ENCODE measurements at places on chromosomes 3 and 15.
A peak's percentile ranks its signal among the peaks of the same experiment; 100 is the strongest.

DNA sequence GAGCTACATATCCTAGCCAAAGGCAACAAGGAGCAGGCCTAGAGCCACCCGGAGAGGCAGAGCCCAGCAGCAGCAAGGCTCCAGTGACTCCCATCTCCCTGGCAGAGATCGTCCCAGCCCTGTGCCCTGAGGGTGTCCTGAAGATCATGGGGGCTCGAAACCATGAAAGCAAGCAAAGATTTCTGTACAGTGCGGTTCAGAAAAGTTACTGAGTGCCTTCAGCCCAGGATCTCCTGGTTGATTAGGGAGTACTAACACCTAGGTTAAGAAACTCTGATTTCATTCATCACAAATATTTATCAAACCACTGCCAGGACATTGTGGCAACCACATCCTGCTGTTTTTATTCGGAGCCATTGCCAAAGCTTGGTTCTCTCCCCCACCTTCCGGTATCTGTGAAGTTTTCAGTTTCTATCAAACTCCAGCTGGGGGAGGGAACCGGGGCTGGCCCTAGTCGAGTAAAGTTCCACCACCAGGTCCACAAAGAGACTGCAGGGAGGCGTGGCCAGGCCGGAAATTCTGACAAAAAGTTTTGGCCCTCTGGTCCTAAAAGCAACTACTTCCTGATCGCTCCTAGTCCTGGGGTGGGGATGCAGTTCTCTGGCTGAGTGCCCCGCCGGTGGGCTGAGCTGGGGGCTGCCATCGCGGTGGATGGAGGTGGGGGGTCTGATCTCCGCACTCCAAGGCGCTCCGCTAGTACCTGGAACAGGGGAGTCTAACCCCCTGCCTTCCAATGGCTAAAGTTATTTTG lies 1.2 kb downstream of the RAB43 start:
- DNase-seq, result peak; percentile 82

- no peak for DNase-seq
These were observed 353.8 kb downstream of the NAALADL2 start for GRCh38 chr3:175212896-175213295.

- no peak for DNase-seq
These were observed 87.8 kb downstream of the SEC22A start for GRCh38 chr3:123289391-123290106.

- no peak for DNase-seq
These were observed 514.0 kb downstream of the OCA2 start for GRCh38 chr15:27585041-27585640.

DNA sequence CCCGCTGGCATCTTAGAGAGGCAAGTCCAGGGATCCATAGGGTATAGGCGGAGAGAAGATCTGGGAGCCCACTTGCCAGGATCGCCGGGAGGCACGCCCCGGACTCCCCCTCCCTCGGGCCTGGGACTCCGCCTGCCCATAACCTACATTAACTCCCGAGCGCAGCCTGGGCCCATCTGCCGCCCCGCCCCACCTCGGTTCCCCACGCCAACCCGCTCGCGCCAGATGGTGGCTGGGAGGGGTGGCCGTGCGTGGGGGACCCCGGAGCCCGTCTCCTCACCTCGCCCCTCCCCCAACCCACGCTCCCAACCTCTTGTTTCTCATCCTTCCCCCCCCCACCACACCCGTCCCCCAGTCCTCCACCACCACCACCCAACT lies 1.7 kb upstream of the DLL4 start:
- DNase-seq, result no peak

- no peak for DNase-seq
These were observed 11.4 kb upstream of the PRR20G start for GRCh38 chr3:127299276-127299675.

DNA sequence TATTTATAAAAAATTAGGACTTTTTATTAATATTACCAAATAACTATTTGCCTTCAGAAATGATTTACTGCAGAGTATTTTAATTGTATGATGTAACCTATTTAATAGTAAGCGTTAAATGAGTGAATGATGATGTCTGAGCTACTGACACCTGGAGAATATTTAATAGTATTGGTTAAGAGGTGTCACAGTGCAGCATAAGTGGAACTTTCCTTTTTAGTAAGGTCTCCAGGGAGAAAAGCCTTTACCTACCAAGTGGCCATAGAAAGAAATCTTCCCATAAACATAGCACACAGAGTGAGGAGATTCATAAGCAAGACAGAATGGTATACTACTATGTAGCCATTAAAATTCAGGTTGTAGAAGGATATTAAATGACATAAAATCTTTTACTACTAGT lies 441.7 kb downstream of the TBL1XR1 start:
- DNase-seq, result no peak

GRCh38 chr3:151891721-151892120 lies 18.3 kb downstream of the SUCNR1 start:
- DNase-seq, result no peak

GRCh38 chr3:146247911-146248310 lies 3.0 kb downstream of the PLSCR4 start:
- no peak for DNase-seq

DNA sequence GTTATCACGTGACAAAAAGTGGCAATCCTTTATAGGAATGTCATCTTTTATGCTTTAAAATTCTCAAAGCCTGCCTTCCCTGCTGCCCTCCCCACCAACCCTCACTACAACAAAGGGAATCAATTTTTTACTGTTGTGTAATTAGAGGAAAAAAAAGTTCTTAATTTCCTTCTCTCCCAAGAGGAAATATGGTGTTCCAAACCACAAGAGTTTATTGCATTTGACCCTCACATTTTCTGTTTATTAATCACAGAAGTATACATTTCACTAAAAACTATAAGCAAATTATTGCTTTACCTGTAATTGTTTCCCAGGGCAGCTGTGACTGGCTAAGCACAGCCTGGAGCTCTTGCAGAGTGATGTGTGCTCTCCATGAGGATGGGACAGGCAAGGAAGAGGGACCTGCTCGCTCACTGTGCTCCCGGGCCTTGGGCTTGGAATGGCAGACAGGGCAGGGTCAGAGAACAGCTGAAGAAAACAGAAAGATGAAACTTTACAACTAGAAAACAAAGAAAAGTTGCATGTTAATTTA lies 31.3 kb upstream of the ATP10A start:
- no peak for DNase-seq

GRCh38 chr3:9193633-9194195 lies 55.7 kb downstream of the SRGAP3 start:
- no peak for DNase-seq

GRCh38 chr3:155629056-155629455 lies 115.8 kb downstream of the PLCH1 start:
- no peak for DNase-seq

DNA sequence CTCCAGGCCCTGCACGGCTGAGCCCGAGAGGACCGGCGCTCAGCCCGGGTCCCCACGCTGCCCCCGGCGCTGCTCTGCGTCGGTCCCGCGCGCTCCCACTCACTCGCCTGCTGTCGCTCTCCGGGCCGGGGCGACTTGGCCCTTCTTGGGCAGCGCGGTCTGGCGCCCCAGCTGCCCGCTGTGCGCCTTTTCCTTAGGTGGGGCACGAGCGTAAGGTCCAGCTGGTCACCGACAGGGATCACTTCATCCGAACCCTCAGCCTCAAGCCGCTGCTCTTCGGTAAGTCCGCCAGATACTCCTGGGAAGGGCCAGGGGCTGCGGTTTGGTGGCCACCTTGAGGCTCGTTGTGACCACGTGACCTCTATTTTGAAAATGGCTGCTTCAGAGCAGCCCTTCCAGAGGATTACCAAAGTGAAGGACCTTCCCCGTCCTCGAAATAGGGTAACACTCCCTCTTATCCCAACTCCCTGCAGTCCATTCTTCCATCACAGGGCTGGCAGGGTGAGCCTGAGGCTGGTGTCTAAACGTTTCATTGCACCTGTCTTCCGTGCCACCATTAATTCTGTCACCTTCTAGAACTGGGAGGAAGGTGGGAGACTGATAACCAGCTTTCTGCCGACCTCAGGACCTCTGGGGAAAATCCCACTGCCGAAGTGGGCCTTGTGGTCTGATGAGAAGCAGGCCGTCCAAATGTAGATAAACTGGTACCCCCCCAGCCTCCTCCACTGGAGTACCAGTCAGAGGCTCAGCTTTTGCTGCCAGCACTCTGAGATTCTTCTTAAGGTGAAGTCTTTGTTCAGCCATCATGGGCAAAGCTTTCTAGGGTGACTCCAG lies 812 bp downstream of the P4HTM start:
- no peak for DNase-seq

GRCh38 chr15:77696871-77697270 lies 64.2 kb upstream of the LINGO1 start:
- no peak for DNase-seq

GRCh38 chr3:159892801-159893200 lies 95.8 kb upstream of the IL12A start:
- DNase-seq, result no peak

DNA sequence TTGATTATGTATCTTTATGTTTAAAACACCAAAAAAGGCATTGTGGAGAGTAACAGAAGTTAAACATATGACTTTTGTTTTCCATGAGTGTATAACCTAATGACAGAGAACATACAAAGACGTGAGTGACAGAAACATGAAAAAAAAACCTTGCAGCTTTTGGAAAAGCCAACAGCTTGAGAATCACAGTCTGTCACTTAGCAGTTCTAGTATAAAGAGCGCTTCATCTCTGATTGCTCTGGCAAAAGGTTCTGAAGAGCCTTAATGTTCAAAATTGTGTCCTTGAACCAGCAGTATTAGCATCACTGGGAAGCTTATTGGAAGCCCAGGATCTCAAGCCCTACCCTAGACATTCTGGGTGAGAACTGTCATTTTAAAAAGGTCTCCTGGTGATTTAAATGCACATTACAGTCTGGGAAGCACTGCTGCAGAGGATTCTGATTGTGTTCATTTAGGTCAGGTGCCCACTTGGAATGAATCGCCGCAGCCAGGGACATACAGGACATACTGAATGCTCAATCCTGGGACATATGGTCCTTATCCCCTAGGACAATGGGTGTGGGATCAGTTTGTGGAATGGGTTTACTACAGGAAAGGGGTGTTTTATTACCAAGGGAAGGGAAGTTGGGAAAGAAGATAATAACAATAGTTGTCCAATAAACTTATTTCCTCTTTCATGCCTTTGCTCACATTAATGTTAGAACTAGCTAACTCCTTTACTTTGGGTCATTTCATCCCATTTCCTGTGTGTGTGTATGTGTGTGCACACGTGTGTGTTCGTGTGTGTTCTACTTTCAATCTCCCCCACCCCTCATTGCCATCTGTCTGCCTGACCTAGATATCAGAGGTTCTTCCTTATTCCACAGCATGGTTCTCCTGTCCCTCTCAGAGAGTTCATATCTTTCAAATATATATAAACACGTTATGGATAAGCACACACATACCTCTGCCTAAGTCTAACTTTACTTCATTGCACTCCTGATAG lies 55.0 kb downstream of the LRRC49 start:
- DNase-seq, result no peak

- no peak for DNase-seq
These were observed 117.6 kb upstream of the ROBO1 start for GRCh38 chr3:79885407-79885806.

DNA sequence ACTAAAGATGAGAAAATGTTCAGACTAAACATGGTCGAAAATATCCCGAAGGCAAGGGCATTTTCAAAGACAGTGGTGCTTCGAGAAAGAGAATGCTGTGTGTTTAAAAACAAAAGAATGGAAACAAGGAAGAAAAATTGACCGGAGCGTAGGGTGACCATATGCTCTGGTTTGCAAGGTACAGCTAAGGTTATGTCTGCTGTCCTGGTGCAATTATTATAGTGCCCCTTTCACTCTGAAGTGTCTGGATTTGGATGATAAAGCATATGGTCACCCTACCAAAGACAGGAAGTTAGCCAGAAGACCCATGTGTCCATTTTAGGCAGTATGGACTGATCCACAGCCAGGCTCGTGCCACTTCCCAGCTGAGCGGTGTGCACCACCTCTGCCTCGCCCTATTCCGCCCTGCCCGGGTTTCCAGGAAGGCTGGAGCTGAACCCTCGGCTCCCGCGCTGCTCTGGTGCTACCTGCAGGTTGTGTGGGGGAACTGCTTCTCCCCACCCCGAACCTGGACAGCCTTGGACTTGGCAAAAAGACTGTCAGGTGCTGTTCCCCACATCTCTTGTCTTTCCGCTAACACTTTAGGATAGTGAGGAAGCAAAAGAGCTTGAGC lies 25.2 kb downstream of the GOLGA6D start:
- DNase-seq, result peak; percentile 10

GRCh38 chr15:75924576-75924975 lies 20.9 kb downstream of the FBXO22 start:
- DNase-seq, result no peak

GRCh38 chr3:135456108-135456790 lies 509.3 kb upstream of the PPP2R3A start:
- no peak for DNase-seq

- DNase-seq, result no peak
These were observed 36.2 kb downstream of the GABRB3 start for GRCh38 chr15:26736502-26737248.

GRCh38 chr15:62950462-62950931 lies 92.0 kb upstream of the TPM1 start:
- no peak for DNase-seq

GRCh38 chr15:71237456-71238188 lies 122.4 kb downstream of the THSD4 start:
- DNase-seq, result no peak

GRCh38 chr3:56851966-56852884 lies 50.5 kb upstream of the ARHGEF3 start:
- DNase-seq, result no peak

DNA sequence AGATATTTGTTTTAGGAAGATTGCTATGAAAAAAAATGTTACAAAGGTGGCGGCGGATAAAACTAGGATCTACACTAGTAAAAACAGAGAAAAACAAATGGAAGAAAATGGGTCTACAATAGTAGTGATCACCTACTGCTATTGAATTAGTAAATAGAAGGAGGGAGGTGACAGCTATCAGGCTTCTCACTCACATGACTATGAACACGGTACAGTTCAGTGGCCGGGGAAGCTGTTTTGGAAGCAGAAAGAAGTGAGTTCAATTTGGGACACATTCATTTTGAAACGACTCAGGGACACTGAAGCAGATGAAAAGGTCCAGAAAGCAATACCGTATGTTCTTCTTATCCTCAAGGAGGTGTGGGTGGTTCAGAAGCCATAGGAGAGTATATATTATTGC lies 138.3 kb downstream of the GSK3B start:
- no peak for DNase-seq

GRCh38 chr15:68057034-68057433 lies 2.9 kb downstream of the PIAS1 start:
- DNase-seq, result no peak

GRCh38 chr3:98188545-98188944 lies 22.0 kb downstream of the OR5H15 start:
- no peak for DNase-seq

GRCh38 chr3:30347679-30348216 lies 258.7 kb upstream of the TGFBR2 start:
- DNase-seq, result no peak

DNA sequence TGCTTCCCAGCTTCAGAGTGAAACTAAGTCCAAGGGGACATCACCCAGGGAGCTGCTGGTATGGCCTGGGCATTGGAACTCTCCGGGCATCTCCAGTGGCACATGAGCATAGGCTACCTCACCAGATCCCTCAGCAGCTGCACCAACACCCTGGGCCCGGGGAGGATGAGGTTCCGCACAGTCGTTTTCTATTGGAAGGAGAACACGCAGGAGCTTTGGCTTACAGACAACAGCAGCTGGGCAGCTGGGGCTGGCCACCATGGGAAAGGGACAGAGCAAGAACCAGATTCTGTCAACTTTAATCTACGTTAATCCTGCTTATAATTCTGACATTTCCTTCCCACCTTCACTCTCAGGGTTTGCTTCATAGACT lies 65.5 kb downstream of the MYO1E start:
- DNase-seq, result no peak

GRCh38 chr3:113193288-113193687 lies 18.1 kb upstream of the BOC start:
- DNase-seq, result no peak

Data from T-helper 1 cell (primary cell).